Activated CD4-positive, alpha-beta memory T cell treated with anti-CD3 and anti-CD28 coated beads for 36 hours (primary cell): ENCODE measurements at places on chromosomes 12 and 14.

DNA sequence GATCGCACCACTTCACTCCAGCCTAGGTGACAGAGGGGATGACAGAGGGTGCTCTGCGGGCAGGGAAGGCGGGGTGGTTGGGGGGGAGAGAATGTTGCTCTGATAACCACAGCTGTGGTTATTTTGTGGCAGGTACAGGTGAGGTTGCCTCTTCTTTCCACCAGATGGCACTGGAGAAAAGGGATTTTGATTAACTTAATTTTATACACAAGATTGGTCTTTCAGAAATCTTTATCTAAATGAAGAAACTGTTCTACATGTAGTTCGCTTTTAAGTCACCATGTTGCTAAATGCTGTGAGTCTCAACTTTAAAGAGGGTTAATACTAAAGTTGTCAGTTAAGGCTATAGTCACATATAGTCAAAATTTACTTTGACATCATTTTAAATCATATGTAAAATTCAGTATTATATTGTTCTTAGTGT, 25.7 kb downstream of the FGF23 start:
- DNase-seq = peak; percentile 41
- no peaks in the 10 kb centered on the region for H3K27me3 ChIP-seq
- H3K4me3 ChIP-seq = no peak overlapping the region
- H3K4me1 ChIP-seq = peaks cover 3% of the 10 kb centered on the region

GRCh38 chr12:76026643-76027063, 4.9 kb downstream of the PHLDA1 start:
- H3K4me1 ChIP-seq = peaks cover 47% of the 10 kb centered on the region
- peaks cover 24% of the 10 kb centered on the region for H3K36me3 ChIP-seq
- H3K4me3 ChIP-seq = no peak overlapping the region
- DNase-seq = no peak

DNA sequence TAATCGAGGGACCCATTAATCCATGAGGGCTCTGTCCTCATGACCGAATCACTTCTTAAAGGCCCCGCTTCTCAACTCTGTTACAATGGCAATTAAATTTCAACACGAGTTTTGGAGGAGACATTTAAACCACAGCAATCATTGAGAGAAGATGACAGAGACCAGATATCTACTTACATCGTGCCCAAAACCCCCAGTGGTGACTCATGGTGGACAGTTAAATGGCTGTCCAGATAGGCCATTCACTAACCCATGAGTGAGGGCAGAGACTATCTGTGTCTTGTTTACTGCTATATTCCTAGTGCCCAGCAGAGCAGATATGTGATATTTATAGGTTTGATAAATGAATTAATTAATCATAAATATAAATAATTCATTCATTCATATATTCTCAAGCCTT, 20.0 kb upstream of the FLVCR2 start:
- H3K27me3 ChIP-seq = no peaks in the 10 kb centered on the region
- H3K4me1 ChIP-seq = peaks cover 83% of the 10 kb centered on the region
- DNase-seq = no peak
- no peak overlapping the region for H3K4me3 ChIP-seq

DNA sequence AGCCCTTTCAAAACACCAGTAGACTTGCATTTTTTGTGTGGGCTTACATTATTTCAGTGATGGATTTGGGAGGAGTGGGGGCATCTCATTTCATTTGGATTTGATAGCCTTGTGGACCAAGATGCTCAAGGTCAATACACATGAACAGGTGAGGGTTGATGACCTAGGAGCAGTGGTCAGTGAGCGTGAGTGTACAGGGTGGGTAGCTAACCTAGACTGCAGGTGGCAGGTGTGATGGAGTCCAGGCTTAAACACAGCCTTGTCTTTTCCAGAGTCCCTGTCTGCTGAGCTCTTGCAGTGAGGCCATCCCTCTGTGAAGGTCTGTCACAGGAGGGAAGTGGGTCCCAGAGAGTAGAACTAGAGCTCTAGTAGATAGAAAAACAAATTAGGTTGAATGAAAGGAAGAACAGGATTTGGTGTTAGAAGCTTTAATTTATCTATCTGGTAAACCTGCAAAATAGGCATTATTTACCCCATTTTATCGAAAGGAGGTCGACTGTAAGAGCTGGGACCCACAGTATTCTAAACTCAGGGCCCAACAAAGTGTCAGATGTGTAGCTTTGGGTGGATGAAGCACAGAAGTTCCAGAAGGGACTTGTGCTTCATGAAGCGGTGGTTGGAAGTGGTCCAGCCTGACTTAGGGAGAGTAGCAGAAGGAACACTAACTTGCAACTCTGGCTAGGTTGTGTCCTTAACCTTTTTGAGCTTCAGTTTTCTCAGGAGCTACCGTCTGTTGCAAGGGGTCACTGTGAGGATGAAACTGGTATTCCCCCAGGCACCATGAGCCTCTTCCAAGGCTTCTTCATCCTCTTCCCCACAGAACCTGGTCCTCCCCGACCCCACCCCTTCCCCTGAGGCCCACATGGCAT, 18.2 kb downstream of the RPS6KL1 start:
- no peak overlapping the region for H3K4me3 ChIP-seq
- no peaks in the 10 kb centered on the region for H3K4me1 ChIP-seq
- H3K36me3 ChIP-seq = peaks cover 27% of the 10 kb centered on the region
- DNase-seq = no peak

DNA sequence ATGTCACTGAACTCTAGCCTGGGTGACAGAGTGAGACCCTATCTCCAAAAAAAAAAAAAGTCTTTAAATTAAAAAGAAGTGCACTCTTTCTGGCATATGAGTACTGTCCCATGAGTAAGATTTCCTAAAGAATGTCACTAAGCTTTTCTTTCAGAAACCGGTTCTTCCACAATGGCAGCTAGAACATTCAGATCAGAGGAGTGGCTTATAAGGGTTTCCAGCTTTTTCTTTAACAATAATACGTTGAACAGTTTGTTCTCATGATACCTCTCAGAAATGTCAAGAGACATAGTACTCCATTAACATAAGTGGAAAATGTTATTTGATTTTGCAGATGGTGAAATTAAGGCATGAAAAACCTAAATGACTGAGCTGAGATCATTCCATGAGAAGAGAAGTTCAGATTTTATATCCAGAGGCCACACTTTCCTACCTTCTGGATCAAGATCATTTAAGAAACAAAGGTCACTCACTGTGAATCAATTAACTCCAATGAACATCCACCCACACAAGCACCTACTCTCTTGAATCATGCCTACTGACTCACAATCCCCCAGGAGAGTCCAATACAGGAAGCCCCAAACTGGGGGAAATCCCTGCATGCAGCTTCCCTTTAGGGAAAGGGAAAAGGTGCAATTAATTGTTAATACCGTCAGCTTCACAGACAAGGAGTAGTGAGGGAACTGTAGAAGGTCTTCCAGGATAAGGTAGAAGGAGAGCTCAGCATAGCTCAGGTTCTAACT, 86.9 kb downstream of the SPTSSA start:
- no peaks in the 10 kb centered on the region for H3K4me1 ChIP-seq
- no peaks in the 10 kb centered on the region for H3K36me3 ChIP-seq
- H3K27me3 ChIP-seq = no peaks in the 10 kb centered on the region
- no peak overlapping the region for H3K4me3 ChIP-seq
- no peak overlapping the region for H3K27ac ChIP-seq
- DNase-seq = no peak

DNA sequence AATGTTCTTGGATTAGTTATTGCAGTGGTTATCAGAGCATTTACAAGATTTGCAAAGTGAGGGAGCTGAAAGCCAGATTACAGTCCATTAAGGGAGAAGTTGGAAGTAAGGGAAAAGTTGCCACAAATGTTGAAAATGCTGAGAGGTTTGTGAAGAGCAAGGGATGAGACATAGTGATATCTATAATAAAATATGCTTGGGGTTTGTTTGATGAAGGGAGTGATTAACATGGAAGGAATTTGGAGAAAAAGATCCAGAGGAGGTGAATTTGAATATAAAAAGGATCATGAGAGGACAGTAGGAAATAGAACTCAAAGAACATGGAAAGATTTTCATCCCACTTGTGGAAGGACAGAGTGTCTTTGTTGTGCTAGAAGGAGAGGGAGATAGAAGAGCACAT, 19.3 kb upstream of the CCER1 start:
- H3K27me3 ChIP-seq = no peaks in the 10 kb centered on the region
- H3K36me3 ChIP-seq = no peaks in the 10 kb centered on the region
- no peak overlapping the region for H3K27ac ChIP-seq

DNA sequence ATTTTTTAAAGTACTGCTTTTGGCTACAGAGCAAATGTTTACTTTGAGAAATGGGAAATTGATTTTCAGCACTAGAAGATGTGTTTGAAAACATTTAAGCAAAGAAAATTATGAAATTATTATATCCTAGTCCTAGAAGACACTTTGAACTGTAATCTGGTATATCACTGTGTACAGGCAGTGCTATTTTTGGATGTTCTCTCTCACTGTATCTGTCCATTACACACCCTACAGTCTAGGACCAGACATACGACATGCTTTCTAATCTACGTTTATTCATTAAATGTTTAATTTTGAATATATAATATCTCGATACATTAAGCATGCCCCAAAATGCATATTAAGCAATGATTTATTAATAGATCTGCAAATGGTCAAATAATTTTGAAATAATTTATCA, 82.5 kb downstream of the ST8SIA1 start:
- H3K27me3 ChIP-seq = no peaks in the 10 kb centered on the region
- H3K4me1 ChIP-seq = peaks cover 4% of the 10 kb centered on the region
- peaks cover 7% of the 10 kb centered on the region for H3K36me3 ChIP-seq
- DNase-seq = no peak
- no peak overlapping the region for H3K27ac ChIP-seq

- H3K4me1 ChIP-seq = no peaks in the 10 kb centered on the region
- no peak overlapping the region for H3K4me3 ChIP-seq
- H3K27ac ChIP-seq = no peak overlapping the region
- peaks cover 4% of the 10 kb centered on the region for H3K27me3 ChIP-seq
- no peak for DNase-seq
- no peaks in the 10 kb centered on the region for H3K36me3 ChIP-seq
Observed at GRCh38 chr12:32647275-32647674, 31.8 kb upstream of the DNM1L start.

DNA sequence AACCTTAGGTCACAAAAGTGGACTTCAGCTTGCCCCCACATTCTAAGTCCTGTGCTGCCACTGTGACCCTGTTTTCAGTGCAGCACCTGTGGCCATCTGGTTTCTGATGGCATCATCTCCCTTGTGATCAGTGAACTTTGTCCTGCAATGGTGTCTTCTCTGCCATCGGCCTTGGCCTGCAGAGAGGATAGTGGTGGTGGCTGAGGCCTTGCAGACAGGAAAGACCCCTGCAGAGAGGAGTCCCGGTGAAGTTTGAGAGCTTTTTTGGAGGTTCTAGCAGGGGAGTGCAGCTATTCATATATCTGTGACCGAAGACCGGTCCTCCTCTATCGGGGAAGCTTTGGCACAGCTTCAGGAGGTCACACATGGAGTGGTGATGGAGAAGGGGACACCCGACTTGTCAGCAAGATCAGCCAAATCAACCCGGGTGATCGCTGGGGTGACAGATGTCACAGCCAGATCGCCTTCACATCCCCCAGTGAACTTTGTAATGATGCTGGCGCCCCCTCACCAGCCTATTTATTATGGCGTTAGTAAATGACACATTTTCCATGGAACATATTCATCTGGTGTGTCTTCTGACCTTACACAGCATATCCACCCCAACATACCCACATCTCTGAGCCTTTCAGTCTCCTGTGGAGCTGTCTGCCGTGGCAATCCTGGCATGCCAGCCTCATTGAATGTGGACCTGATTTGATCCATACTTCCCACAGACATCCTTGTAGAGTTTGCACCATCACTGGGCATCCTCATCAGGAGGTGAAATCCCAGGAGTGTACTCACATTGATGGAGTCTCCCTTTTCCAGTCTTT, 136.1 kb downstream of the PAPOLA start:
- no peak for DNase-seq
- no peaks in the 10 kb centered on the region for H3K36me3 ChIP-seq
- H3K4me1 ChIP-seq = no peaks in the 10 kb centered on the region

- H3K36me3 ChIP-seq = no peaks in the 10 kb centered on the region
- H3K27ac ChIP-seq = no peak overlapping the region
- H3K27me3 ChIP-seq = peaks cover 7% of the 10 kb centered on the region
- DNase-seq = no peak
- H3K4me3 ChIP-seq = no peak overlapping the region
Observed at GRCh38 chr12:1925684-1926006, 7.2 kb upstream of the CACNA2D4 start.

GRCh38 chr12:59005193-59005955, 85.1 kb upstream of the LRIG3 start:
- no peak for DNase-seq
- H3K27ac ChIP-seq = no peak overlapping the region
- H3K4me3 ChIP-seq = no peak overlapping the region
- no peaks in the 10 kb centered on the region for H3K36me3 ChIP-seq
- no peaks in the 10 kb centered on the region for H3K4me1 ChIP-seq
- H3K27me3 ChIP-seq = no peaks in the 10 kb centered on the region

GRCh38 chr12:64058541-64059265, 163.4 kb downstream of the KICS2 start:
- no peak for DNase-seq
- peaks cover 9% of the 10 kb centered on the region for H3K27me3 ChIP-seq
- no peaks in the 10 kb centered on the region for H3K36me3 ChIP-seq
- no peak overlapping the region for H3K27ac ChIP-seq
- H3K4me1 ChIP-seq = no peaks in the 10 kb centered on the region
- no peak overlapping the region for H3K4me3 ChIP-seq
